ENCODE measurements at places on chromosomes 7 and 10. TPM values are rescaled to one million over a fixed set of nuclear protein-coding genes. Genes with fewer than 3 reads are reported as not detected.

DNA sequence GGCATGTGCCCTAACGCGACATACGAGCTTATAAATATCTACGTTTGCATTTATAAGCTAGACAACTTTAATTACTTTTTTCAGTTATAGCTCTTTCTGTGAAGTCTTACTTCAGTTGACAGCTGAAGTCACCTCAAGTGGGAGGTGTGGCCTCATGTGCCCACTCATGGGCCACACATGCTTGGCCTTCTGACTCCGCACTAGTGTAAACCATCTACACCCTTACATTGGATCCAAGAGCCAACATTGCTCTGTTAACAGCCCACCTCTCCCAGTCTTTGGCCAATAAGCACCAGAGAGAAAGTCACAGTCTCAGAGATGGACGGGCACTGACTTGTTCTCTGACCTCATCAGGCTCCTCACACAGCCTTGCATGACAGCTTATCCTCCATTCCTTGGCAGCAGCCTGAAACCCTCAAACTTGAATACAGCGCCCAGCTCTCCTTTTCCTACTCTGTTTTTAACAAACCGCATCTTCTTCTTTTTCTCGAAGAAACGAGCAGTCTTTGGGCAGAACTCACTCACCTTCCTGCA, 70.9 kb upstream of the AMPH start:
- DNase-seq: no peak
- H3K27me3 ChIP-seq: no peaks in the 10 kb centered on the region
- no peaks in the 10 kb centered on the region for H3K4me1 ChIP-seq
- no peak overlapping the region for H3K4me3 ChIP-seq

DNA sequence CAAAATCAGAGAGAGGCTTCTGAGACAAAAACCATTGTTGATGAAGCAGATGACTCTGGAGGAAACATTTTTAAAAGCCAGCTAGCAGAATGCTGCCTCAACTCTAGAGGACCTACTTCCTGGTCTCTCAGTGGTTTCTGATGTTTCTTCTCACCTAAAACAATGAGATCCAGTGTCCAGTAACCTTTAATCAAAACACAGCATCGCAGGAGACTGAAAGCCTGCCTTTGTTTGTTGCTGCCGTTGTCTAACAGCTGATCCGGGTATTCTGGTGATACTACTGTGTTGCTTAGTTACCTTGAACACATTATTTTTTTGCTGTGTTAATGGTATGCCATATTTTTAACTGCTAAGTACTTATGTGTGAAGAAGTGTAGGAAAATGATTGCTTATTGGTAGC, 70.9 kb downstream of the WIPF3 start:
- H3K27ac ChIP-seq: no peak overlapping the region
- H3K4me3 ChIP-seq: no peak overlapping the region
- no peak for DNase-seq
- no peaks in the 10 kb centered on the region for H3K36me3 ChIP-seq
- H3K4me1 ChIP-seq: no peaks in the 10 kb centered on the region

Gene SFMBT2
- total RNA-seq: 21.2 TPM

DNA sequence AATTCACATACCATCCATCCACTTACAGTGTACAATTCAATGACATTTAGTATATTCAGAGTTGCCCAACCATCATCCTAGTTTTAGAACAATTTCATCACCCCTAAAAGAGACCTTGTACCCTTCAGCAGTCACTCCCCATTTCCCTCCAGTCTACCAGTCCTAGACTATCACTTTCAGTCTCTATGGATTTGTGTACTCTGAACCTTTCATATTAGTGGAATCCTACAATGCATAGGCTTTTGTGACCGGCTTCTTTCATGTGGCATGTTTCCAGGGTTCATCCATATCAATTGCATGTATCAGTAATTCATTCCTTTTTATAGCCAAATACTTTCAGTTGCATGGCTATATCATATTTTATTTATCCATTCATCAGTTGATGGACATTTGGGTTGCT, 53.5 kb upstream of the SEMA3E start:
- no peak overlapping the region for H3K27ac ChIP-seq
- no peak overlapping the region for H3K4me3 ChIP-seq
- no peaks in the 10 kb centered on the region for H3K27me3 ChIP-seq
- DNase-seq: no peak

DNA sequence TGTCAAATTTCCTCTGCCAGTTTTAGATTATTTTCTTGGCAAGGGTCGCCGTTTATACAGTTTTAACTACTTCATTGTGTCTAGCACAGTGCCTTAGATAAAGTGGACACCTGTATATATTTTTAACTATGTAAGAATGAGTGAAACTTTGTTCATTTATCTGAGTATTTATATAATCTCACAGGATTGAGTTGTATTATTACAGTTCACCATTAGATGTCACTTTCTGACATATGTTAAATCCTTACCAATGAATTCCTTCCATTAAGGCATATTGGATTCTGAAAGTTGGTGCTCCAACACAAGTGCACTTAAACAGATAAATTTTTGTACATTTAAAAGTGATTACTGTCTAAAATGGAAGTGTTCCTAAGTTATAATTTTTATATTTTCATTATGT, 43.0 kb downstream of the ZMYND11 start:
- peaks cover 6% of the 10 kb centered on the region for H3K36me3 ChIP-seq
- no peak for DNase-seq

- H3K4me1 ChIP-seq: peaks cover 20% of the 10 kb centered on the region
- no peaks in the 10 kb centered on the region for H3K36me3 ChIP-seq
- no peak overlapping the region for H3K4me3 ChIP-seq
- no peak overlapping the region for H3K27ac ChIP-seq
Observed at GRCh38 chr10:29736366-29737073, 101.7 kb upstream of the SVIL start.

Gene DKK1
- not detected for total RNA-seq

DNA sequence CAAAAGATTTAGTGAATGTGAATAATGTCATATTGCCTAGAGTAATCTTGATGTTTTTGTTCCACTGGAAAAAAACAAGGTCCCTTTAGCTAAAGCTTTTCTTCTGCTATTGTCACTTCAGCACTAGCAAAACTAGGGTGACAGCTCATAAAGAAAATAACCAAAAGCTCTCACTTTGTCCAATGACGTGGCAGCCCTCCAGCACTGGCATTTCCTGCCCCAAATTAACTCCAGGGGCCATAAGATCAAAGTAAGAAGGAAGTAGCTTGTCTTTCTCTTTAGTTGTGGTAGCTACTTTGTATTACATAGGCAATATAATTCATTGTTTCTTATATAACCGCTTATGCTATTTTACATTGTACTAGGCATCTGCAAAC, 47.3 kb downstream of the LRRN3 start:
- peak overlapping the region; percentile 61 for H3K27ac ChIP-seq
- DNase-seq: peak; percentile 14
- H3K36me3 ChIP-seq: no peaks in the 10 kb centered on the region
- no peaks in the 10 kb centered on the region for H3K27me3 ChIP-seq
- peak overlapping the region; percentile 56 for H3K4me3 ChIP-seq

- no peak for DNase-seq
- no peak overlapping the region for H3K4me3 ChIP-seq
- H3K27ac ChIP-seq: no peak overlapping the region
- no peaks in the 10 kb centered on the region for H3K4me1 ChIP-seq
- no peaks in the 10 kb centered on the region for H3K36me3 ChIP-seq
- no peaks in the 10 kb centered on the region for H3K27me3 ChIP-seq
Observed at GRCh38 chr7:126723966-126724544, 528.7 kb downstream of the GRM8 start.

Gene TNS3
- total RNA-seq: 1.4 TPM

DNA sequence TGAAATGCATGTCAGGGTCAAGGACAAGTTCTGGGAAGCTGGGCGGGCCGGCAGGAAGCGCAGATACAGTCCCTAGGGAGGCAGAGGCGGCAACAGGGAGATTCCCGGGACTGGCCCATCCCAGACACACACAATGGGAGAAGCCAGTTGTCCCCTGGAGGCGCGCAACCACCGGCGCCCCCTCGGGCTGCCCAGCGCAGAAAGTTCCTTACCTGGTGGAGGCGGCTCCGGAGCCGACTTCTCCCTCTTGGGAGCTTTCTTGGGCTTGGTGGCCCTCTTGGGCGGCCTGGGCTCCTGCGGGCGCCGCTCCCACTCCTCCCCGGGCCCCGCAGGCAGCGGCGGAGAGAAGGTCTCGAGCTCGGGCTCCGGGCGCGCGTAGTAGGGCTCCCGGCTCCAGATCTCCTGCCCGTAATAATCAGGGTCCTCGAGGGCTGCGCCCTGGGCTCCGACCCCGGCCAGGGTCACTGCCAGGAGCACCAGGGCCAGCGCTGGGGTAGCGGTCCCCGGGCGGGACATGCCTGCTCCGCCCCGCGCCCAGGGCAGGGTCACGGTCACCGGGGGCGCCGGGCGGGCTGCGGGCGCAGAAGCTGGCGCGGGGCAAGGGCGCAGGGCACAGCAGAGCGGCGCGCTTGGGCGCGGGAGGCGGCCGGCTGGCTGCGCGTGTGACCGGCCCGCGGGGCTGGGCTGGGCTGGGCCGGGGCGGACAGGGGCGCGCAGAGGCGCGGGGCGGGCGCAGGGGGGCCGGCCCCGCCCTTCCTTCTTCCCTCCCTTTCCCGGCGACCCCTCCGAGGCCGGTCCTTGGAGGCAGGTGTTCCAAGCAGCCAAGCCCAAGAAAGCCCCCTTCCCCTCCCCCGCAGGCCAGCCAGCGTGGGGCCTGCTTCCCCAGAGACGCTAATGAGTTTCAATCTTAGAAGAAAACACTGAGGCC, at the start of gene CPXM2:
TSS of gene CPXM2 (minus strand) at position 664 of the 928 bp plus-strand sequence. CDS start at position 516, 148 bp downstream.
- H3K4me1 ChIP-seq: no peaks in the 10 kb centered on the region
- no peak within 1 kb of the TSS for H3K27ac ChIP-seq
- no peaks in the 10 kb centered on the region for H3K36me3 ChIP-seq
- H3K27me3 ChIP-seq: no peaks in the 10 kb centered on the region
- DNase-seq: no peak

Gene LIPN
- total RNA-seq: 0.44 TPM

DNA sequence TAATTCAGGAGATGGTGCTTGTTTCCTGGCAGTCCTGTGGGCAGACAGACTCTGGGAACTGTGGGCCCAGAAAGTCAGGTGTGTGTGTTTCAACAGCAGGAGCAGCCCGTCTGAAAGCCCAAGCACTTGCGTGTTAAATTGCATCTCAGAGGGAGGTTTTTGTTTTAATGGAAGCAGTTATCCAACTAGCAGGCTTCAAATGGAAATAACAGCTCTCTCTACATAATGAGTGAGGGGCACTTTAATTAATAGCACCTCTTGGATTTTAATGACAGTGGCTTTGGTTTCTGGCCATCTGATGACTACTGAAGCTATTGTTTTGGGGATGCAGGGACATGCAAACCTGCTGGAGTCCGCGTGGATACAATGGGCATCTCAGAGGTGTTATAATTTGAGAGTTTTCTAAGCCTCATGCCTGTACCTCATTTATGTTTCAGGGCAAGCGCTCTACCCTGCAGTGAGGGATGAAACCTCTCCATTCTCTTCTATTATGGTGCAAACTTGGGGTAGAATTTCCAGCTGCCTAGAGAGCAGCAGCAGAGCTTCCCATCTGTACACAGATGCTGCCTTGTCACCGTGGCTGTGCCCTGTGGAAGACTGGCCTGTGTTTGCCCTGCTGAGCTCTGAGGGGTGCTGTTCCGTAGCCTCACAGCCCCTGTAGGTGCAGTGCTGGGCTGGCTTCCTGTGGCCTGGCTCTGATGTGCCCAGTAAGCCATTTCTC, 206.6 kb upstream of the GPR26 start:
- no peaks in the 10 kb centered on the region for H3K4me1 ChIP-seq
- H3K4me3 ChIP-seq: no peak overlapping the region
- no peaks in the 10 kb centered on the region for H3K27me3 ChIP-seq
- no peak for DNase-seq

Gene HOXA3
- total RNA-seq: not detected

DNA sequence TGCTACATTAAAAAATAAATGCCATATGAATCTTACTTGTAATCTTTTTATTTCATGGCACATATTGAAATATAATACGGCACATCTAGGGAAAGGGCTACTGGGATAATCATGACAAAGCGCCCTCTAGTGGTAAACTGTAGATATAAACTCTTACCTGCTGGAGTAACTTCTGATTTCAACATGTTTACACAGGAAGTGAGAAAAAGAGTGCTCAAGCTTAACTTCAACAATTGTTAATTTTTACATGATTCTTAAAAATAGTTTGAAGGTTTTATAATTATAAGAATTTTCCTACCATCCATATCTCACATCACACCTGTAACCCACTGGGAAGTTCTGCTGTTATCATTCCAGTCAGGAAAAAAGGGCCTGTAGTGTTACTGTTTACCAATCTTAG, 2.0 kb upstream of the HEPACAM2 start:
- peaks cover 20% of the 10 kb centered on the region for H3K27me3 ChIP-seq
- no peaks in the 10 kb centered on the region for H3K36me3 ChIP-seq
- DNase-seq: peak; percentile 78
- H3K4me1 ChIP-seq: peaks cover 21% of the 10 kb centered on the region
- peak overlapping the region; percentile 47 for H3K27ac ChIP-seq

DNA sequence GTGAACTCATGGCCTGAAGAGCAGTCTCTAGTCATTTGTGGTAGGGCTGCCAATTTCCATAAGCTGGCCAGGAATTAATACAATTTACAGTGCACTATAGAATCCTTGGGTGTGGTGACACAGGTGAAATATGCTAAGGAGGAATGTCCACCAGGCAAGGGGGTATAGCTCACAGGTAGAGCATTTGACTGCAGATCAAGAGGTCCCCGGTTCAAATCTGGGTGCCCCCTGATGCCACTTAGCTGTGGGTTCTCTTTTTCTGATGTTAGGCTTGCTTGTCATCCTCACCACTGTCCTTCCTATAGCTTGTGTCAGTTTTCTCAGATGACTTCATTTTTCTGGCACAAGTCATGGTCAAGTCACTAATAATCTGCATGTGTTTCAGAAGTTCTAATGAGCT, 108.7 kb downstream of the ZNF467 start:
- H3K36me3 ChIP-seq: no peaks in the 10 kb centered on the region
- H3K4me1 ChIP-seq: no peaks in the 10 kb centered on the region
- H3K27ac ChIP-seq: no peak overlapping the region
- no peak overlapping the region for H3K4me3 ChIP-seq
- peaks cover 11% of the 10 kb centered on the region for H3K27me3 ChIP-seq
- no peak for DNase-seq

Gene MYOZ1
- not detected for total RNA-seq

GRCh38 chr7:25803117-25803887, 348.7 kb upstream of the NFE2L3 start:
- H3K36me3 ChIP-seq: no peaks in the 10 kb centered on the region
- H3K4me1 ChIP-seq: no peaks in the 10 kb centered on the region
- no peak overlapping the region for H3K27ac ChIP-seq
- peaks cover 13% of the 10 kb centered on the region for H3K27me3 ChIP-seq
- no peak overlapping the region for H3K4me3 ChIP-seq

Gene CLDN3
- not detected for total RNA-seq

Gene CALHM3
- not detected for total RNA-seq

Gene CCL24
- not detected for total RNA-seq

Gene ZNF736
- 20.9 TPM for total RNA-seq

GRCh38 chr7:119271147-119271779, 1001.7 kb upstream of the KCND2 start:
- no peaks in the 10 kb centered on the region for H3K36me3 ChIP-seq
- H3K27me3 ChIP-seq: no peaks in the 10 kb centered on the region
- no peak overlapping the region for H3K4me3 ChIP-seq
- H3K27ac ChIP-seq: no peak overlapping the region

All from CD4-positive, CD25-positive, alpha-beta regulatory T cell (primary cell).